ENCODE measurements at places on chromosomes 5 and 9.

DNA sequence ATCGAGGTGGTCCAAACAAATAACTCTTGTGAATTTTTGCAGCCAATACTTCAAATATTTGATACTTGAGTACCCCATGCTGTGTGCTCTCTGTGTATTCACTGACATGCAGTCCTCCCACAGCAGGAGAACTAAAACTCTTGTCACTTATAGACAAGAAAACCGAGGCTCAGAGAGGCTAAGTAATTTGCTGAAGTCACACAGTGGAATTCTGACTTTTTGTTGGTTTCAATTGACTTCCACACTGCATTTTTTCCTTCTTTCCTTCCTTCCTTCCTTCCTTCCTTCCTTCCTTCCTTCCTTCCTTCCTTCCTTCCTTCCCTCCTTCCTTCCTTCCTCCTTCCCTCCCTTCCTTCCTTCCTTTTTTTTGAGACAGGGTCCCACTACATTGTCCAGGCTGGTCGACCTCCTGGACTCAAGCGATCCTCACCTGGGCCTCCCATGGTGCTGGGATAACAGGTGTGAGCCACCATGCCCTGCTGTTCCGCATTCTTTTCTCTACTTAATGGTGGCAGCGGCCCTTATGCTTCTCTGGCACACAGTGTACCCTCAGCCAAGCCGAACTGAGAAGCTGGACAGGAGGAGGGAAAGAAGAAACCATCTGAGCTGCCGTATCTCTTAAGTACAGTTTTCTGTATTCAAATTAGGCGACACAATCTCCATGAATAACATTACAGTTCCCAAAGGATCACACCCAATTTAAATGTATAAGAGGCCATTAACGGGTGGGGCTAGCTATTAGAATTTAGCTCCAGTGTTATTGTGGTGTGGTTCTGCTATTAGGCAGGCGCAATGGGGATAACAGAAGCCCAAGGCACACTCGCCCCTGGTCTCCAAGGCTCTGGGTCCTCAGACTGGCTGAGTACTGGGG is 38.4 kb upstream of the GRHPR start:
- no peak for DNase-seq

GRCh38 chr5:143314659-143315058 is 88.8 kb downstream of the NR3C1 start:
- peak; percentile 17 for DNase-seq

GRCh38 chr9:9410736-9411135 is 1202.1 kb downstream of the PTPRD start:
- DNase-seq = no peak

GRCh38 chr9:115533511-115533910 is 415.6 kb upstream of the TNC start:
- DNase-seq = no peak

GRCh38 chr9:124964056-124964455 is 23.2 kb upstream of the GOLGA1 start:
- no peak for DNase-seq

DNA sequence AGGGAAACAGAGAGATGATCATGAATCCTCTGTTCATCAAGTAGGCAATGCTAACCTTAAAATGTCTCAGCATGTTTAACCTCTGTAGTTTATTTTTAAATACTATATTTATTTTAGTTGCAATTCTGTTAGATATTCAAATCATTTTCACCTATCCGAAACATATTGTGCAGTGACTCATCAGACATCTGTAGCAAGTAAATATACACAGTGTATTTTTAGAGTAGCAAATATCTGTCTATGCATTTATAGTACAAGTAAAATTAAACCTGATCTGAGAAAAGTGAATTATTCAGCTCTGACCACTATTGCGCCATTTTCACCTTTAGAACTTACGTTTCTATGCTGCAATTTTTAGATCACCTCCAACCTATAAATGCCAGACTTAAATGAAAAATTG is 24.3 kb upstream of the TUSC1 start:
- no peak for DNase-seq
